ENCODE measurements at places on chromosomes 2 and 18.

DNA sequence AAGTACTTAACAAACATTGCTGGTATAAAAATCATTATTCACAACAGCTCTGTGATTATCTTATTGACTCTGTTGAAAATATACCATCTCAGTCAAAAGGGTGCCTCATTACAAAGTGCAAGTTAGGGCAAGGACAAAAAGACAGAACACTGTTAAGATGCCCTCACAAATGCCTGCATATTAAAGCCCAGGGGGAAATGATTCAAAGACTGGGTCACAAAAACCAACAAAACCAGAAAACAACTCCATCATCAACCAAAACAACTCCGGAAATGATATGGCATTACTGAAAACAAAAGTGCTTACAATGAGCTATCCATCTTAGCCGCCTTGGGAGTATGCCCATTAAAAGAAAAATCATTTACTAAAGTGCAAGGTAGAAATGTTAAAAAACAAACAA is 9.9 kb downstream of the PLA2R1 start:
- no peak for DNase-seq

DNA sequence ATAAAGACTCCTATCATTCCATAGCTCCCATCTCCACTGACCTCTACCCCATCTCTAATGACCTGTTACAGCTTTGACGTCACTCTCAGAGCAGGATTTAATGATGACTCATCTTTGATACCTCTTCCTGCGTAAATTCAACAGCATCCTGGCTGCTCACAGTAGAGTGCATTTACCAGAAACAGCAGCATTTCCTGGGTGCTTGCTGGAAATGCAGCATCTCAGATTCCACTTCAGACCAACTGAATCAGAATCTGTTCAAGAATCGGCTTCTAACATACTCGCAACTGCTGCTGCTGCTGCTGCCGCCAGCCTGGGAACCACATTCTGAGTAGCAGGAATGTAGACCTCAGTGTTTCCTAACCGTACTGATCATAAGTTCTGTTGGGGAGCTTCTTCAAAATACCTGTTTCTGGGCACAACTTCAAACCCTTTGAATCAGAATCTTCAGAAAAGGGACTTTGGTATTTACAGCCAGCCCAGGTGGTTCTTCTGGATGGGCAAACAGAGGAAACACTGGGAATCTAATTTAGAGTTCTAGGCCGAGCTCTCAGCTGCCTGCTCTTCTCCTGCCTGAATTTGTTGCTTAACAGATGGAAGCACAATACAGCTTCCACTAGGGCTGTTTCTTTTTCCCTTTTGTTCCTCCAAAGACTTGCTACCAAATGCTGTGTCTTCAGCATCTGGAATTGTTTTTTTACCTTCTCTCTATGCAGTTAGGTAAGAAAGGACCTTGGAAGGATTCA is 241.4 kb downstream of the NCKAP5 start:
- no peak for DNase-seq

GRCh38 chr2:157911750-157912149 is 35.6 kb upstream of the ACVR1 start:
- no peak for DNase-seq

- DNase-seq: no peak
Measured at GRCh38 chr18:46402945-46403344, 254.1 kb downstream of the LOXHD1 start.

DNA sequence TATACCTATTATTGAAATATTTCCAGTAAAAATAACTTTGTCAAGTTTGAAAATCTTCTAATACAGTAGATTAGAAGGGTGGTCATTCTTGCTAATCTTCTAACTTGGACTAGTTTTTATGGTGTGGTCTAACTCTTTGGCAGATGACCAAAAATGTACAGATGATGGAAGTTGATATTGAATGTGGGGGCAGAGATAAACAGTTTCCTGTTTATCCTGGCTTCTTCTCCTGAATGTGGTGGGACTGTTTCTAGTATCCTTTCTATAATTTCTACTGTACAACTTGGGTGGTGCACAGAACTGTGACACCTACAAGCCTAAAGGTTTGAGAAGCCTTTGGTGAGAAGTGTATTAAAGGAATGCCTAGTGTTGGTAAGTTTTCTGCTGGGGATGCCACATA is 178.7 kb downstream of the PDE11A start:
- no peak for DNase-seq

DNA sequence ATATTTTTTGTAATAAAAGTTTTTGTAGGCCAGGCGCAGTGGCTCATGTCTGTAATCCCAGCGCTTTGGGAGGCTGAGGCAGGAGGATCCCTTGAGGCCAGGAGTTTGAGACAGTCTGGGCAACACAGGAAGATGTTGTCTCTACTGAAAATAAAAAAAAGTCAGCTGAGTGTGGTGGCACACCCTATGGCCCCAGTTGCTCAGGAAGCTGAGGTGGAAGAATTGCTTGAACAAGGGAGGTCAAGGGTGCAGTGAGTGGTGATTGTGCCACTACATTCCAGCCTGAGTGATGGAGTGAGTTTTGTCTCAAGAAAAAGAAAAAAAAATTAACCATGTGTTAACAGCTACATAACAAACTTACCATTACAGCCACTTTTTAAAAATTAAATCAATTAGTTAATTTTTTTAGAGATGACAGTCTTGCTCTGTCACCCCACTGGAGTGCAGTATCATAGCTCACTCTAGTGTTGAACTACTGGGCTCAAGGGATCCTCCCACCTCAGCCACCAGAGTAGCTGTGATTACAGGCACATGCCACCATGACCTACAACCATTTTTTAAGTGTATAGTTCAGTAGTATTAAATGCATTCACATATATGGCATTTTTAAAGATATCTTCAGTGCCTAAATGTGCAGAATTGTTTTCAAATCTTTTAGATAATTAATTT is 67.2 kb upstream of the ACYP2 start:
- no peak for DNase-seq

DNA sequence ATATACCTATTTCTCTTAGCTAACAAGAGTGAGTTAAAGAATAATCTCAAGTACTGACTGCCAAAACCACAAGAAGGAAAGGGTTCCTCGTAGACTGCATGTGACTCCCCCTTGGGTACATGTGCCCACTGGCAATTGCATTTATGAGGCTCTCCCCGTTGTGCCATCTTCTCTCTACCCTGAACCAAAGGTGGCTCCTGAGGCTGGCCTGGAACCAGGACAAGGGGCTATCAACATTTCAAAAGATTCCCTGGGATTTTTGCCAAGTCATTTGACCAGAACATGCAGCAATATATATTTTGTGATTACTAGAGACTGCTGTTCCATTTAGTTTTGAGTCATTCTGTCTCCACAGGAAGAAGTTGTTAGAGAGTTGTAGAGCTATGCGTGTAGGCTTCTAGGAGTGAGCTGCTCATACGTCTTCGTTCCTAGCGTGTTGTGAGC is 45.8 kb downstream of the LAMA3 start:
- no peak for DNase-seq

- no peak for DNase-seq
Measured at GRCh38 chr2:170685591-170685990, 29.5 kb upstream of the SP5 start.

All from left hindlimb (tissue), 1 donor.